ENCODE measurements at places on chromosomes 7 and 10. TPM values are rescaled to one million over a fixed set of nuclear protein-coding genes. Genes with fewer than 3 reads are reported as not detected.

CUBN gene
- 0.46 TPM for total RNA-seq

WNT2 gene
- total RNA-seq: not detected

ZNF107 gene
- total RNA-seq: 14.7 TPM

GTF2IRD1 gene
- 42.9 TPM for total RNA-seq

ZNF479 gene
- not detected for total RNA-seq

BCL7B gene
- 28.5 TPM for total RNA-seq

PTPRN2 gene
- 4.7 TPM for total RNA-seq

PIK3AP1 gene
- 3.5 TPM for total RNA-seq

GRK5 gene
- 1.9 TPM for total RNA-seq

GSTO2 gene
- 17.6 TPM for total RNA-seq

LLCFC1 gene
- total RNA-seq: not detected

TDRD1 gene
- 0.57 TPM for total RNA-seq

SPDYE9 gene
- total RNA-seq: not detected

CYP26A1 gene
- 3.1 TPM for total RNA-seq

Measured in WTC11 (cell line).